Activated T-helper 17 cell treated with anti-CD3 and anti-CD28 coated beads, Interleukin-2, amount 50 U/mL, for 72 hours (primary cell): ENCODE measurements at places on chromosomes 4 and X.

DNA sequence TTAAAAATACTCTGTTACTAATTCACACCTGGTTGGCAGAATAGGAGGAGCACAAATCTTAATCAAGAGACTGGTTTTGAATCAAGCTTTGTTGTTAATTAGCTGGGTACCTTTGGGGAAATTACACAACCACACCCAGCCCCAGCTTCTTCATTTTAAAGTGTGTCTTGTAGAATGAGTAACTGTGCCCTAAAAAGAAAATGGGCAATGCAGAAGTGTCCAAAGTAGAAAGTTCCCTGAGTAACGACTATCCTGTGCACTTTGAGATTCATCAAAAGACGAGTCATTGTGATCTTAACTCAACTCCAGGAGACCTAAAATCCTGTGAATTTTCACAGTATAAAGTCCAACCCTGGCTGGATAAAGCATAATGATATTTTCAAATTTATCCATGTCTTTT is 792.3 kb upstream of the HS3ST1 start:
- no peak for ATAC-seq

DNA sequence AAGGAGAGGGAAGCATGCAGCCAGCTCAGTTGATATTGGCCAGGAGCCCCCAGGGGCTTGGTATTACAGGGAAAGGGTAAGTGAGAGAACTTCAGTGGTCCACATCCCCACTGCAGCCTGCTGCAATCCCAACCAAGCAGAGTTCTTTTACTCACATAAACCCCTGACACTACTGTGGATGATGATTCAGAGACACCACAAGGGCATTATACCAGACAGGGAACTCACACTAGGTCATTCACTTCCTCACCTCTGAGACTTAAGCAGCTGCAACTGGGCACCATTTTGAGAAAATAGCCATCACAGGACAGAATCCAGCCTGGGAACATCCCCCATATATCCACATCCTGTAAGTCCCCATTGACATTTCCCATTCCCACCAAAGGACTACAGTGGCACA is 248.0 kb downstream of the INPP4B start:
- ATAC-seq, result no peak

DNA sequence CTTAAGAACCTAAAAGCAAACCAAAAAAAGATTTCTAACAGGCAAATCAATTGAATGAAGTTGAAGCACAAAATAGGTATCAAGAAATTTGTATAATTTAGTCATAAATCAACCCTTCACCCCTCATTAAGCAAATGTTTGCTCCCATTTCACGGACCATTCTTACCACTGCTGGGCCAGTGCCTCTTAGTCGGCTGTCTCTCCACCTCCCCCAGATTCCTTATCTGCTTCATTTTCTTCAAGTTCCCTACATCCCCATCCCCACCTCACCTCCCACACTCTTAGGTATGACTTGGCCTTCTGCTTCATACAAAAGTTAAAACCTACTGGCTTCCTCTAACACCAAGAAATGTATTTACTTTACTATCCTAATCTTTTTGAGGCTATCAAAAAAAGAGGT is 11.8 kb downstream of the AASDH start:
- ATAC-seq, result no peak

DNA sequence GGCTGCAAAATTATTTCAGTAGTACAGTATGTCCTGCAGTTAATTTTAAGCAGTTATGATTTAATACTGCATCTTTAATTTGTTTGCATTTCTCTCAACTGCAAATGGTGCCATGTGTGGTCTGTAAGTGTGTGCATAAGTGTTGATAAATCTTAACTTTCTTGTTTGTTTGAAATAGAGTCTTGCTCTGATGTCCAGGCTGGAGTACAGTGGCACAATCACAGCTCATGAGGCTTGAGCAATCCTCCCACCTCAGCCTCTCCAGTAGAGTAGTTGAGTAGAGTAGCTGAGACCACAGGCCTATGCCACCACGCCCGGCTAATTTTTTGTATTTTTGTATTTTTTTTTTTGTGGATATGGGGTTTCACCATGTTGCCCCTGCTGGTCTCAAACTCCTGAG is 322.5 kb upstream of the NR3C2 start:
- ATAC-seq, result no peak

DNA sequence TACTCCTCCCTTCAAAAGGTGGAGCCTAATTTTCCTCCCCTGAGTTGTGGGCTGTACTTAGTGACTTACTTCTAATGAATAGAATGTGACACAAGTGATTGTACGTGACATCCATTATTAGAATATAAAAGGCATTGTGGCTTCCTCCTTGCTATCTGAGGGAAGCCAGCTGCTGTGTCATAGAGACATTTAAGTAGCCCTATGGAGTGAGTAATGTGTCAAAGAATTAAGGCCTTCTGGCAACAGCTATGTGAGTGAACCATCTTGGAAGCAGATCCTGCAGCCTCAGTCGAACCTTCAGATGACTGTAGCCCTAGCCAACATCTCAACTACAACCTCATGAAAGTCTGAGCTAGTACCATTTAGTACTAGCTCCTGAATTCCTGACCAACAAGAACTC is 76.1 kb downstream of the BCOR start:
- peak; percentile 65 for ATAC-seq

GRCh38 chr4:82525307-82525911 is 36.4 kb downstream of the TMEM150C start:
- ATAC-seq, result no peak

- no peak for ATAC-seq
Observed at GRCh38 chr4:78599931-78600375, 48.4 kb downstream of the ANXA3 start.
